ENCODE measurements at places on chromosomes 3 and 15. TPM values are rescaled to one million over a fixed set of nuclear protein-coding genes. Genes with fewer than 3 reads are reported as not detected.

DNA sequence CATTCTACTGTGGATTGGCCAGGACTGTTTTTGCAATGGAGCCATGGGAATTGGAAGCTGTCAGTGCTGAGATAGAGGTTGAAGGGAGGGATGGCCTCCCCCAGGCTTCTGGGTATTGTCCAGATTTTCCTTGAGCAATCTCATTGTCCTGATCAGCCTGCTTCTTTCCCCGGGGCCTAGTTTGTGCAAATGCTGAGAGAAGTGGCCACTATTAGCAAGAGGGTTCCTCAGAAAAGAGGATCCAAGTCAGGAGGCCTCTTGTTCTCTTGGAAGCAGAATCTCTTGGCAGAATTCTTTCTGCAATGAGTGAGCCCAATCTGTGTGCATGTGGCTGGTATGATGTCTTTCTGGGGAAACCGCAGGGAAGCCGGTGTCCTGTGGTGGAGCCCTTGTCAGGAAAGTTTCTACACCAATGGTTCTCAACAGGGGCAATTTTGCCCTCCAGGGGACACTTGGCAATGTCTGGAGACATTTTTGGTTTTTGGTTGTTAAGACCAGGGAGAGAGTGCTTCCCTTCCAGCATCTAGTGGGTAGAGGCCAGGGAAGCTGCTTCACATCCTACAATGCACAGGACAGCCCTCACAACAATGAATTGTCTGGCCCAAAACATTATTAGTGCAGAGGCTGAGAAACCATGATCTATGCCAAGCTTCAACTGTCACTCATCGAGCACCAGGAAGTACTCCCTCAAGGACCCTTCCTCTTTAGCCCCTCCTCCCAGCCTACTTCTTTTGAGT lies 2.0 kb downstream of the LIPC start:
- H3K27ac ChIP-seq, result no peak overlapping the region
- DNase-seq, result no peak
- peaks cover 6% of the 10 kb centered on the region for H3K4me1 ChIP-seq
- peaks cover 3% of the 10 kb centered on the region for H3K27me3 ChIP-seq
- no peak overlapping the region for H3K4me3 ChIP-seq

GRCh38 chr3:44525060-44525459 lies 29.9 kb upstream of the ZKSCAN7 start:
- DNase-seq, result no peak
- peaks cover 4% of the 10 kb centered on the region for H3K27me3 ChIP-seq
- H3K4me1 ChIP-seq, result no peaks in the 10 kb centered on the region
- H3K4me3 ChIP-seq, result no peak overlapping the region
- no peaks in the 10 kb centered on the region for H3K36me3 ChIP-seq
- no peak overlapping the region for H3K27ac ChIP-seq

GRCh38 chr15:36365963-36366362 lies 213.5 kb upstream of the CDIN1 start:
- DNase-seq, result no peak
- no peaks in the 10 kb centered on the region for H3K36me3 ChIP-seq
- peaks cover 7% of the 10 kb centered on the region for H3K4me1 ChIP-seq

- H3K27ac ChIP-seq, result no peak overlapping the region
- no peaks in the 10 kb centered on the region for H3K27me3 ChIP-seq
- no peak overlapping the region for H3K4me3 ChIP-seq
- DNase-seq, result no peak
- no peaks in the 10 kb centered on the region for H3K36me3 ChIP-seq
Measured at GRCh38 chr3:63386568-63386967, 108.5 kb downstream of the SYNPR start.

DNA sequence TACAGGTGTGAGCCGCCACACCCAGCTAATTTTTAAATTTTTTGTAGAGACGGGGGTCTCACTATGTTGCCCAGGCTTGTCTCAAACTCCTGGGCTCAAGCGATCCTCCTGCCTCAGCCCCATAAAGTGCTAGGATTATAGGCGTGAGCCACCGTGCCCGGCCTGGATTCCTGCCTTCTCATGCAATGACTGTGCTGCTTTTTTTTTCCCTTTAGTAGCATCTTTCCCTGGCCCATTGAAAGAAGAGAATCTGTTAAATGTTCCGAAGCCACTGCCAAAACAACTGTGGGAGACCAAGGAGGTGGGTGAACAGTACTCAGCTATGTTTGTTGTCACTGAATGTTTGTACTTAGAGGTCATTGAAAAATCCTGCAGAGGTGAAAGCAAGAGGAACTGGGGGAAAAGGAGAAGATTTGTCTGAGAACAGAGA lies 88.0 kb downstream of the CRTC3 start:
- H3K27me3 ChIP-seq, result no peaks in the 10 kb centered on the region
- H3K36me3 ChIP-seq, result peaks cover 47% of the 10 kb centered on the region
- no peak for DNase-seq
- H3K4me1 ChIP-seq, result no peaks in the 10 kb centered on the region
- H3K4me3 ChIP-seq, result no peak overlapping the region
- no peak overlapping the region for H3K27ac ChIP-seq

DNA sequence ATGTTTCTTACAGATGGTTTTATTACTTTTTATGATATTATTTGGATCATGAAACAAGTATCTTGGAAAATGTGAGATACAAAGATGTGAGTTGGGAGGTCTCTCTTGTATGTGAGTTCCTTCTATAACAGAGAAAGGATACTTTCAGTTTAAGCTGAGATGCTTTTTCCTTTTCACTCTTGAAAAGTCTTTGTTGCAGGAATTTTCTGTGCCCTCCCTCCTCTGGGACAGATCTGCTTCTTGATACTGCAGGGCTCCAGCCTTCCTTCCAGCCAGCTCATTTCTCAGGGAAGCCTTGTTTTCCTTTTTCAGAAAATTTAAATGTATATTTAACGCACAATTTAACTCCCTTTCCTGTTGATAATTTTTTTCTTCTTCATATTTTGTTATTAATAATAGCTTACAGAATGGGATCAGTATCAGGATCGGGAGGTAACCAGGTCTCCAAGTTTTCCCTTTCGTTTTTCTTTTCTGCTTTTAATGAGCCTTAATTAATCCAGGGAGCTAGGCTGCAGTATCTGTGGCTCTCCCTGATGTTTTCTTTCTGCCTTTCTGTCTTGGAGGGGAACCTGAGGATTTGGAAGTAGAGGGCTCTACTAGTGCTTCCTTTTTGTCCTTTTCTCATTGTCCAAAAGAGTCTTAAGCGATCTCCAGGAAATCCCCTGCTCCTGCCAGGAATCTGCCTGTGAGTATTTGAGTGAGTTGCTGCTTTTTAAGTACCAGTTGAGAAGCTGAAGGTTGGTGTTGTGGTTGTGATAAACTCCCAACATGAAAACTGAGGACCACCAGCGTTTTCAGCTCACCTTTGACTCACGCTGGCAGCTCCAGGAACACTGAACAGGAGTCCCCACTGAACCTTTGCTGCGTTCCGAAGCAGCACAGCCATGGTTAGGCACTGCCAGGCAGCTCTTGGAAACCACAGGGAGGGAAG lies 105.7 kb downstream of the IGF1R start:
- H3K27ac ChIP-seq, result peak overlapping the region; percentile 57
- DNase-seq, result peak; percentile 55
- H3K27me3 ChIP-seq, result no peaks in the 10 kb centered on the region
- peak overlapping the region; percentile 13 for H3K4me3 ChIP-seq

DNA sequence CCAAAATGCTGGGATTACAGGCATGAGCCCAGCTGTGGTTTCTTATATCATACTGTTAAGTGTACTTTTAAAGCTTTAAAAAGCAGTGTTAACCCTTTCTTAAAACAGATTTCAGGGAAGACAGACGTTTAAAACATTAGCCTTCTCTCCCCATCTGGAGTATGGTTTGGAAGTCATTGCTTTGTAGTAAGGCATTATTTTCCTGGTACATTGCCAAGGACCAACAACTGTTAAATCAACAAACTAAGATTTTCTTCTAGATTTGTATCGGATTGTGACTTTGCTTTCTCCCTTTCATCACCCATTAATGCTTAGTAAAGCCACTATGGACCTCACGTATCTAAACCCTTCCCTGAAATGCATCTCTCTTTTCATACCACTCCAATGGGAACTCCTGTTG lies 50.5 kb downstream of the UBE2E1 start:
- H3K36me3 ChIP-seq, result peaks cover 4% of the 10 kb centered on the region
- peaks cover 11% of the 10 kb centered on the region for H3K4me1 ChIP-seq
- H3K27ac ChIP-seq, result peak overlapping the region; percentile 31
- DNase-seq, result peak; percentile 68

GRCh38 chr3:33071946-33072345 lies 25.0 kb downstream of the GLB1 start:
- H3K27me3 ChIP-seq, result no peaks in the 10 kb centered on the region
- no peak overlapping the region for H3K4me3 ChIP-seq
- H3K36me3 ChIP-seq, result peaks cover 22% of the 10 kb centered on the region
- no peak for DNase-seq
- no peaks in the 10 kb centered on the region for H3K4me1 ChIP-seq

DNA sequence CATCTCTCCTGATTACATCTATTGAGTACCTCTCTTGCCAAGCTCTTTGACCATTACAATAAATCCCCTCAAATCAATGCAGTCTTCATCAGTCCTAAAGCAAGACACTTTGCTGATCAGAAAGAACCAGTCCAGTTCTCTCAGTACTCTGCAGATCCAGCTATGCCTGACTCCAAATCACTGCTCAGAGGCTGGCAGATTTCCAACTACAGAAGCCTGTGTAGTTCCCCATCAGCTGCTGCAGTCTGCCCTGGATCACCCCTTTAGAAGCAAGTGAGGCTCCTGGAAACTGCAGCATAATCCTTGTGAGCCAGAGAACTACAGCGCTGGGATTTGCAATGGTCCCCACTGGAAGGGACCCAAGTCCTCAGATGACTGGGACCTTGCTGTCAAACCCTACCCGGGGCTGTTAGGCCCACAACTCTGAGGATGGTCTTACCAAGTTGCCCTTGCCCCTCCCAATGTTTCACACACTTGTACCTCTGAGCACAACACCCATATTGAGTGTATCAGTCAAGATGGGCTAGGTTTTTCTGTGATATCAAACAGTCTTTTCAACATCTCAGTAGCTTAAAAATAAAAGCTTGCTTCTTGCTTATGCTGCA lies 81.9 kb upstream of the TOPAZ1 start:
- no peaks in the 10 kb centered on the region for H3K36me3 ChIP-seq
- H3K27me3 ChIP-seq, result no peaks in the 10 kb centered on the region

GRCh38 chr3:113133140-113133539 lies 78.2 kb upstream of the BOC start:
- H3K36me3 ChIP-seq, result no peaks in the 10 kb centered on the region
- DNase-seq, result no peak
- H3K27ac ChIP-seq, result no peak overlapping the region
- no peak overlapping the region for H3K4me3 ChIP-seq
- peaks cover 1% of the 10 kb centered on the region for H3K4me1 ChIP-seq

GRCh38 chr3:99938270-99938911 lies 120.7 kb downstream of the CMSS1 start:
- H3K27me3 ChIP-seq, result no peaks in the 10 kb centered on the region
- H3K27ac ChIP-seq, result peak overlapping the region; percentile 21
- DNase-seq, result peak; percentile 65
- H3K4me3 ChIP-seq, result no peak overlapping the region

DNA sequence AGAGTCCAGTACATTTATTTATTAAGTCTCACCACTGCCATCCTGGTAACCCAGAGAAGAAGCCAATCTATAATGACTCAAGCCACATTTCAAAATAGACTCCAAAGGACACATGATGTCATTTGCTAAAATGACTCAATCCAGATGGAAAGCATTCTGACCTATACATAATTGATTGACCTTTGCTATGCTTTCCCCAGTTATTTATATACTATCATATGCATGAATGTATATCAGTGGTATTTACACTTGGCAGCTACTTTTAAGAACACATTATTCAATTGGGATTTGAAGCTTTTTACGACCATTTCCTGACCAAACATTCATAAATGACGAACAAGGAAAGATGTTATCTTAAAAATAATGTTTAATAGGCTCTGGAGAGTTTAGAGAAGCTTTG lies 297.2 kb downstream of the FHIT start:
- H3K27me3 ChIP-seq, result no peaks in the 10 kb centered on the region
- no peak overlapping the region for H3K4me3 ChIP-seq
- DNase-seq, result peak; percentile 85
- H3K4me1 ChIP-seq, result peaks cover 2% of the 10 kb centered on the region
- H3K36me3 ChIP-seq, result no peaks in the 10 kb centered on the region

- no peaks in the 10 kb centered on the region for H3K36me3 ChIP-seq
- H3K27ac ChIP-seq, result no peak overlapping the region
- peaks cover 23% of the 10 kb centered on the region for H3K4me1 ChIP-seq
- no peaks in the 10 kb centered on the region for H3K27me3 ChIP-seq
- no peak overlapping the region for H3K4me3 ChIP-seq
Measured at GRCh38 chr15:63372018-63372705, 9.5 kb downstream of the CA12 start.

DNA sequence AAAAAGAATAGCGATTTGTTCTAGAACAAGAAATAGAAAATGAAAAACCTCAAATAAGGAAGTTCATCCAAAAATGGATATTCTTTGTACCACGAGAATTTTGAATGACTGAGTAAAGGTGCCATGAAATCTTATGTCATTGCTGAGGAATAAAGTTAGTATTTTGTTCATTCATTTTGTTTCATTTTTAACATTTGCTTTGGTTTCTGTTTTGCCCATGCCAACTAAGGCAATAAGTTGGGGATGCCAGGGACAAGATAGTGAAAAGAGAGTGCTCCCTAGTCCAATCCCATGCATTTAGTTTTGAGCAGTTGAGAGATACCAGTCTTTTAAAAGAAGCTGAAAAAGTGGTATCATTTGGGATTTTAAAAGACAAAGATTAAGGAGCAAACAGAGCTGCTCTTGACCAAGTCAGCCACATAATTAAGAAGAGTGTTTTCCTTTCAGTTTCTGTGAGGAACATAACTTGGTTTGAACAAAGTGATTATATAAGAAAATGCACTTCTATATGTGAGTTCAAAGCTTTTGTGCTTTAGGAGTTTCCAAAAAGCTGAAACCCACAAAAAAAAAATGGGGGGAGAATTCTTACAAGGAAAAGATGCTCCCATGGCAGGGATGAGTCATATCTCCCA lies 201.4 kb downstream of the PLOD2 start:
- no peaks in the 10 kb centered on the region for H3K36me3 ChIP-seq
- DNase-seq, result no peak
- no peaks in the 10 kb centered on the region for H3K27me3 ChIP-seq
- H3K4me3 ChIP-seq, result no peak overlapping the region
- no peaks in the 10 kb centered on the region for H3K4me1 ChIP-seq

DNA sequence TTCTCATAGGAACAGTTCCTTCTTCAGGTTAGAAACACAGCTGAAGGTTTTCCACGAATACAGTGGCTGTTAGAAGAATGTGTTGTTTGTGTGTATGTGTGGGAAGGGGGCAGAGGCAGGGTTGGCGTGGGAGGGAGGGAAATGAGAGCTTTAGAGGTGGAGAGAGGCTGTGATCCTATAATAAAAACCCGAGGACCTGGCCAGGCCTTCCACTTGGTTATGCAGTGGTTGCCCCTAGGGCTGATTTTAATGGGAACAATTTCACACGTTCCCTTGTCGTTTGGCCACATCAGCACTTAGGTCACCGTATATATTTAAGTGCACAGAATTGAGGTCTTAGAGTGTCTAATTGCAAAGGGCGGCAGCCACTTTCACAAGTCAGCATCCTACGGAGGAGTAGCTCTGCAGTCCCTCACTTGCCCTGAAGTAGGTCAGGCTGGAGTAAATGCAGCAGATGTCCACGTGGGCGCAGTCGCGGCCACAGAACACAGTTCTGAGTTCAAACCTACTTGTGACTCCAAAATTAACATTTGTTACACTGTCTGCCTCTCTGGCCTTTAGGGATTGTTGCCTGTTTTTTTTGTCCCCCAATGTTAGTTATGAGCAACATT lies 85.6 kb downstream of the PDCD6IP start:
- H3K27me3 ChIP-seq, result no peaks in the 10 kb centered on the region
- no peaks in the 10 kb centered on the region for H3K36me3 ChIP-seq
- H3K4me3 ChIP-seq, result no peak overlapping the region
- peaks cover 8% of the 10 kb centered on the region for H3K4me1 ChIP-seq
- H3K27ac ChIP-seq, result no peak overlapping the region

The OR5K2 gene
- not detected for total RNA-seq

The PAK6 gene
- total RNA-seq, result 0.44 TPM

The MKRN3 gene
- 0.62 TPM for total RNA-seq

The SLCO3A1 gene
- 1.7 TPM for total RNA-seq

The SNX22 gene
- 0.49 TPM for total RNA-seq

The CHL1 gene
- total RNA-seq, result 4.2 TPM

The LYZL4 gene
- not detected for total RNA-seq

The STAB1 gene
- 58.4 TPM for total RNA-seq
